ENCODE measurements at places on chromosomes 4 and X.

GRCh38 chrX:3728454-3728853, 15.0 kb upstream of the PRKX start:
- no peak for DNase-seq

DNA sequence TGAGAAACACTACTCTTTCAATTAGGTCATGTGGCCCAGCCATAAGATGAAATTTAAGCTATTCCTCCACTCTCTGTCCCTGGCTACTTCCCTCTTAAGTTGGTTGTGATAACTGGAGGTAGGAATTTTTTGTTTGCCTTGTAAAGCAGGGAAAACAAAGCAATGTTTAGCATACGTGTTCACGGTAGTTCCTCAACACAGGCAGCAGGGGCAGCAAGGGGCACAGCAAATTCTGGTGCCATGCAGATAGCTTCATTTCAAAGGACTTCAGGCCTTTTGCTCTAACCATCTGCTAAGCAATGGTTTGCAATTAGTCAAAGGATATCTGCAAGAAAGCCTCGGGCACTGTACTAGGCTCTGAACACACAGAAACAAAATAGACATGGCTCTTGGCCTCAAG, 330.2 kb downstream of the ZIC3 start:
- DNase-seq, result no peak

GRCh38 chrX:77298790-77299189, 148.4 kb upstream of the FGF16 start:
- DNase-seq, result no peak

DNA sequence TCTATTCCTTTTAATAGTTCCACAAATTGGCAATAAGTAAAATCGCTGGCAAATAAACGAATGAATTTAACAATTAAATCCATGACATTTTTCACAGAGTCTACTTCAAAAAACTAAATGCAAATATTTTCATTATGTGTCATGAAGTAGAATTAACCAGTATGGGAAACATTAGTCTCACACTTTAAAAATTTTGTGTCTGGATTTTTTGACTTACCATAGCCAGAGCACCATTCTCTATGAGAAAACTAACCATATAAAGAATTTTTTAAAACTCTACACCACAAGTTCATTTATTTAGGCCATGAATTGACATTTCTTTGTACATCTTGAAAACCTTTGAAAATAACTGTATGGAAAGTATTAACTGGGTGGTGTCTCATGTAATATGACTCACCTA, 41.2 kb downstream of the PRDM5 start:
- DNase-seq, result no peak

DNA sequence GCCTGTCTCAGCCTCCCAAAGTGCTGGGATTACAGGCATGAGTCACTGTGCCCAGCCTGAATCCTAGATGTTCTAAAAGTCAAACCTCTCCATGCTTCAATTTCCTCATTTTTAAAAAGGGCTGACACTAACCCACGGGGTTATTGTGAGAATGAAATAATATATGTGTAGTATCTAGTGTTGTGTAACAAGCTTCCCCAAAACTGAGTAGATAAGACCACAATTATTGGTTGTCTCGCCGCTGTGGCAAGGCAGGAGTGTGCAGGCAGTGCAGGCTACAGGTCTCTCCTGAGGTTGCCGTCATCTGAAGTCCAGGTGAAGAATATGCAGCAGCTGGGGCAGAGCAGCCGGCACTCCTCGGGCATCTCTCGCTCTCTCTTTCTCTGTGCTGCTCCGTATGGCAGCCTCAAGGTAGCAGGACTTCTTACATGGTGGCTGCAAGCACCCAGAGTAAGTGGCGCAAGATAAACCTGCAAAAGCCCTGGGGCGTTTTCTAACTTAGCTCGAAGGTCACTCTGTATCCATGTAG, 30.9 kb downstream of the RAB33B start:
- peak; percentile 61 for DNase-seq

- no peak for DNase-seq
Measured at GRCh38 chrX:39984191-39984956, 113.4 kb downstream of the BCOR start.

GRCh38 chrX:149539283-149540130, 1.3 kb upstream of the EOLA1 start:
- DNase-seq, result peak; percentile 81

DNA sequence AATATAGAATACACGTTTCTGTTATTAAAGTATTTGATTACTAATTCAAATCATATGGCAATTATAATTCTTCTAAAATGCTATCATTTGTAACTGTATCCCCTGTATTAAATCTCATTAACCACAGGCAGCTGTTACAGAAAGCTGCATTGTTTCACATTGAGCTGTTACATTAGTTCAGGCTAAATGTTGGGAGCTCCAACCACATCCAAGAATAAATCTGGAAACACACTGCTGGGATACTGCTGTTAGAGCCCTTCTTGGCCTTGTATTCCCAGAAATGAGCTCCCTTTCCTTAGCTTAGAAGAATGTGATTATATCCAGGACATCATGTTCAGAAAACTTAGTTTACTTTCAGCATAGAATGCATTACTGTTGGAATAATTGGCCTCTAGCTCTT, 48.2 kb downstream of the GUCY1B1 start:
- DNase-seq, result no peak

- no peak for DNase-seq
Measured at GRCh38 chr4:87399148-87399547, 8.2 kb upstream of the HSD17B11 start.

DNA sequence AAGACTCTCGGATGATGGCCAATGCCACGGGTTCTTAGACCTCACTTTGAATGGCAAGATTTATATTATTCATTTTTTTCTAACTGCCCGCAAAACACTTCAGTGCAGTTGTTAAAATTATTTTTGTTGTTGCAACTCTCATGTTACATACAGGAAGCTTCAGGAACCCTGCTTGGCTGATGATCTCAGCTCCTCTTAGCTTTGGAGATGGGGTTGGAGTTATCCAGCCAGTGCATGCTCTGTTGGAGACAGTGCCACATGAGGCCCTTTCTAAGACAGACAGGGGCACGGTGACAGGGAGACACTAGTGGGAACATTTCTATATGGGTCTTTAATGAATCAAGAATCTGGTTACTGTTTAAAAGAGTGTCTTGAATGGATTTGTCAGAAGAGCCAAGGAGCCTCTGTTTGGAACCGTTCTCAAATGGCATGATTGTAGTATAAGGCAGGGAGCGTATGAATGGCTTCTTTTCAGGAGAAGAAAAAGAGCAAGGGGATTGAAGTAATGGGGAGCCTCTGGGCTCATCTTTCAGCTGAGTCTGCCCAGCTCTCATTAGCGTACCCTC, 61.9 kb upstream of the ENPP6 start:
- no peak for DNase-seq

- no peak for DNase-seq
Measured at GRCh38 chrX:107935664-107936433, 46.3 kb downstream of the TEX13B start.

DNA sequence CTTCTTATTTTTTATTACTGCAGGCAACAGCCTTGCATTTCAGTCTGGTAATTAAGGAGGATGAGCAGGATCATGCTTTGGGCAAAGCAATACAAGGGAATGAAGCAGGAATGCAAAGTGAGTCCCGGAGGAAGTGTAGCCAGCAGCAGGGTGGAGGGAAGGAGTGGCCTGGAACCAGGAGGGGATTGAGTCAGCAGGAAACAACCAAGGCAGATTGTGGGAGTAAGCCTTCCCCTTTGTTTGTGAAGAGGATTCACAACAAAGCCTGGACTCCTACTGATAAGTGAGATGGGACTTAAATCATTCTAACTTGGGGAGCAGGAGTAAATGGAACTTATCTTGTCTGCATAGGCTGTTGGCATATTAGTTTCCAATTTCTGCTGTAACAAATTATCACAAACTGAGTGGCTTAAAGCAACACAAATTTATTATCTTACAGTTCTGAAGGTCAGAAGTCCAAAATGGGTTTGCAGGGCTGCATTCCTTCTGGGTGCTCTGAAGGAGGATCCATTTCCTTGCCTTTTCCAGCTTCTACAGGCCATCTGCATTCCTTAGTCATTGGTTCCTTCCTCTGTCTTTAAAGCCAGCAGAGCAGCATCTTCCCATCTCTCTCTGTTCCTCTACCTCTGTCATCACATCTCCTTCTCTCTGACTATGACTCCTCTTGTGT, 93.2 kb upstream of the AP1S2 start:
- peak; percentile 15 for DNase-seq

Measured in suppressor macrophage treated with lipopolysaccharide for 4 hours (primary cell).